Right hindlimb (tissue), 1 donor: ENCODE measurements at places on chromosomes 4 and X.

- DNase-seq, result peak; percentile 25
Observed at GRCh38 chrX:16711893-16712547, 449 bp downstream of the CTPS2 start.

GRCh38 chr4:182236186-182236585 is 7.0 kb upstream of the TENM3 start:
- DNase-seq, result no peak

- no peak for DNase-seq
Observed at GRCh38 chr4:128444544-128445302, 157.1 kb upstream of the PGRMC2 start.

GRCh38 chr4:139528377-139529005 is 27.5 kb downstream of the SETD7 start:
- peak; percentile 78 for DNase-seq

- DNase-seq, result no peak
Observed at GRCh38 chrX:25941087-25941486, 197.1 kb upstream of the MAGEB18 start.

- no peak for DNase-seq
Observed at GRCh38 chr4:73593631-73594241, 26.5 kb downstream of the RASSF6 start.

DNA sequence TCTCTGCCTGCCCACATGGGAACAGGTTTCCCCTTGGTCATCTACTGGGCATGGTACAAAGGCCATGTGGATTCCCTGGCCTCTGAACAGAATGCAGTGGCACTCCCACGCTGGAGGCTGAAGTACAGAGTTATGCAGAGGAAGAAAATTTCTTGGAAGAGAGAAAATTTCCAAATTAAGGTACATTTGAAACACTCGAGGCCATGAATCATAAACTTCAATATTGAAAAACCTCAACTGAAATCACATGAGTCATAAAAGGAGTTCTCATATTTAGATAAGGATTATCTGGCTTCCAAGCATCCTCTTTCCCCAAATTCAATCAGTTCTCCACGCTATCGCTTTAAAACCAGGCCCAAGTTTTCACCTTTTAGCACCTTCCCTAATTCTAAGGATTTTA is 28.1 kb upstream of the TXK start:
- DNase-seq, result no peak

DNA sequence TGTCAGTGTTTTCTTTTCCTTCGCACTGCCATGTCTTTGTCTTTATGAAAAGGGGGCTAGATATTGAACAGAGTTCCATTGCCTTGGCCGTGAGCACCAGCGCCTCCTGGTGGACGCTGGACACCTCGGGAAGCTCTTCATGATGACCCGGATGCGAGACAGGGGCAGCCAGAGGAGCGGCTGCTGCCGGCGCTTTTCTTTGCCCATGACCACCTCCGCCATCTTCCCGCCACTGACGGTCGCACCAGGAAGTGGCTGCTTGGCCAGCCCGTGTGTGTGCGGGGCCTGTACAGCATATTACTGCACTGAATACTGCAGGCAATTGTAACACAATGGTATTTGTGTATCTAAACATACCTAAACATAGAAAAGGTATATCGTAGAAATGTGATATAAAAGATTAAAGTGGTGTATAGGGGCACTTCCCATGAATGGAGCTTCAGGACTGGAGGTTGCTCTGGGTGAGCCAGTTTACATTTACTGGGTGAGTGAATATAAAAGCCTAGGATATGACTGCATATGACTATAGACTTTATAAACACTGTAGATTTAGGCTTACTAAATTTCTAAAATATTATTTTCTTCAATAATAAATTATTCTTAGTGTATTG is 15.8 kb upstream of the GRIA2 start:
- no peak for DNase-seq

DNA sequence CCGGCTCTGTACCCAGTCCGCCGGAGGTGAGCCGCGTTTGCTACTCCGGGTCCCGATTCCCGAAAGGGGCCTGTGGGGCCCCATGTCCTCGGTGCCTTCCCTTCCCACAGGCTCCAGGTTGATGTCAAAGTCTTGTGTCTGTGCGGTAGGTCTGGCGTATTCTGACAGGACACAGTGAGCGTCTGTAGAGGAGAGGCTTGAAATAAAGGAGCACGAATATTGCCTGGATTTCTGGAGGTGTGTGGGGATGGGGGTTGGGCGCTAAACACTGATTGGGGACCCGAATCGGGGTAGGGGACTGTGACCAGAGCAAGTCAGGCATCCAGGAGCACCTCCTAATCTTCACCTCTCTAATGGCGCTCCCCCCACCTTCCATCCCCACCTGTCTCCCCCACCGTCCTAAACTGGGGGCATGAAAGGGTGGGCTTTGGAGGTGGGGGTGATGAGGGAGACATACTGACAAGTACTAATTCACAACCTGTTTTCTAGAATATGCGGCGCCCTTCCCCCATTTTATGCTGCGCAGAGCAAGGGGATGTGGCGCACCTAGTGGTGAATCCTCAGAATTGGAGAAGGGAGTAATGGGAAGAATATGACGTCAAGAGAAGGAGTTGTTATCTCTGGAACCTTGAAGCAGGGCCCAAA is 855 bp downstream of the GPRASP2 start:
- peak; percentile 80 for DNase-seq

DNA sequence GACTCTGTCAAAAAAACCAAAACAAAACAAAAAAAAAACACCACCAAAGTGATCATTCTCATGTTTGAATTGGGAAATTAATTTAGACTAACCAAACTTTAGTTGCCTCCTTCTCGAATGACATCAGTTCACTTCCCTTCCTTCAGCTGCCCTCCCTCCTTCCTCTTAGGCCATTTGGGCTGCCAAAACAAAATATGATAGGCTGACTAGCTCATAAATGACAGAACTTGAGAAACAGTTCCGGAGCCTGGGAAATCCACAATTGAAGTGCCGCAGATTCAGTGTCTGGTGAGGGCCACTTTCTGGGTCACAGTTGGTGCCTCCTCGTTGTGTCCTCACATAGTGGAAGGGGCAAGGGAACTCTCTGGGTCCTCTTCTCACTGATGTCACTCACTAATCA is 16.1 kb upstream of the WAS start:
- DNase-seq, result no peak

DNA sequence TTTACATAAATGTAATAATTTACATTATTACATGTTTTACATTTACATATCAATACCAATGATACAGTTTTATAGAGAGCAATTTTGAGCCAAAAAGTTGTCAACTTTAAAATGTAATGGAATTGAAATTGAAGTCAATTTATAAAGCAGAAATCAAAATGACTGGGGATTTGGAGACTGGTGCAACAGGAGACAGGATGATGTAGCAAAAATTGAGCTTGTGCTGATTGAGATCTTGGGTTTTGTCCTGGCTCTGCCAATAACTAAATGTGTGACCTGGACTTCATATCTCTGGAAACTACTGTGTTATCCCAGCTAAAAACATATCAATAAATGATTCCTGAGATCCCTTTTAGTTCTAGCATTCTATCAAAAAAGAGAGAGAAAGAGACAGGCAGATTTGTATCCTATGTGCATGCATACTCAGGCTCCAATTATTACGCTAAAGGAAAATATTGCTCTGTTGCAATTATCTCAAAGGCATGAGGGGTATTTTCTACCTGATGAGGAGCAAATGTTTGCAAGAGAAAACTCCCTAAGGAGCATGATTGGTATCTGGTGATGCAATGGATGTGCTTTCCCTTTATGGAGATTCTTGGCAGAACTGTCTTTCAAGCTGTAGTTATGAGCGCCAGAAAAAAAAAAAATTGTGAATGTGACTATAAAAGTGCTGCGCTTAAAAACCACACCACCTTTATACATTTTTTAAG is 14.7 kb downstream of the EXOC1L start:
- no peak for DNase-seq

DNA sequence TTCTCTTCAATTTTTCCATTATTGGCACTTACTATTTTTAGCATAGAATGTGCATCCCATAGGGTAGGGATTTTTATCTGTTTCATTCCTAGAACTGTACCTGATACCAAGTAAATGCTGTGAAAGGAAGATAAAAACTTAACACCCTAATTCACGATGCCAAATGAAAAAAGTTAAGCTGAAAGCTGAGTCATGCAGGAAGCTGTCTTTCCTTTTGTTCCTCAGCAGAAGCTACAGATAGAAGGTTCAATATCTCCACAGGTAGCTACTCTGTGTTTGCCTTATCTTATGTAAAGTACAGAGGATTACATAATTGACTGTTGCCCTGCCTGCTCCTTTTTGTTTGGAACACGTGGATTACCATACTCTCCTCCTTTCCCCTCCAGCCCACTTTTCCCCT is 77.0 kb downstream of the LRP2BP start:
- DNase-seq, result no peak

DNA sequence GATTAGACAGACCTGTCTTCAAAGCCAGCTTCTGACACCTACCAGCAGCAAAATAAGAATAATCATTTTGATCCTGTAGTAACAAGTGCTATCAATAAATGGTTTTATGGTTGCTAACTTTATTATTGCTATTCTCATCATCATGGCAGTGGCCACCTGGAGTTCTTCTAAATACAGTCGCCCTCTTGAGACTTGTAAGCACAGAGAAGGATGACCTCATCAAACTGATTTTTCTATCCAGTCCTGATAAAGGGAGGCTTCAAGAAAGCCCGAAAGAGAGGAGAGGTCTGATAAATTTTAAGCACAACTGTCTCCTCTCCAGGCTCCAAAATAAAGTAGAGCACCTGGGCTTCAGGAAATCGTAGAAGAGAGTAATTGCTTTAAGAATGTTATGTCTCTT is 286.4 kb downstream of the USP46 start:
- DNase-seq, result no peak

DNA sequence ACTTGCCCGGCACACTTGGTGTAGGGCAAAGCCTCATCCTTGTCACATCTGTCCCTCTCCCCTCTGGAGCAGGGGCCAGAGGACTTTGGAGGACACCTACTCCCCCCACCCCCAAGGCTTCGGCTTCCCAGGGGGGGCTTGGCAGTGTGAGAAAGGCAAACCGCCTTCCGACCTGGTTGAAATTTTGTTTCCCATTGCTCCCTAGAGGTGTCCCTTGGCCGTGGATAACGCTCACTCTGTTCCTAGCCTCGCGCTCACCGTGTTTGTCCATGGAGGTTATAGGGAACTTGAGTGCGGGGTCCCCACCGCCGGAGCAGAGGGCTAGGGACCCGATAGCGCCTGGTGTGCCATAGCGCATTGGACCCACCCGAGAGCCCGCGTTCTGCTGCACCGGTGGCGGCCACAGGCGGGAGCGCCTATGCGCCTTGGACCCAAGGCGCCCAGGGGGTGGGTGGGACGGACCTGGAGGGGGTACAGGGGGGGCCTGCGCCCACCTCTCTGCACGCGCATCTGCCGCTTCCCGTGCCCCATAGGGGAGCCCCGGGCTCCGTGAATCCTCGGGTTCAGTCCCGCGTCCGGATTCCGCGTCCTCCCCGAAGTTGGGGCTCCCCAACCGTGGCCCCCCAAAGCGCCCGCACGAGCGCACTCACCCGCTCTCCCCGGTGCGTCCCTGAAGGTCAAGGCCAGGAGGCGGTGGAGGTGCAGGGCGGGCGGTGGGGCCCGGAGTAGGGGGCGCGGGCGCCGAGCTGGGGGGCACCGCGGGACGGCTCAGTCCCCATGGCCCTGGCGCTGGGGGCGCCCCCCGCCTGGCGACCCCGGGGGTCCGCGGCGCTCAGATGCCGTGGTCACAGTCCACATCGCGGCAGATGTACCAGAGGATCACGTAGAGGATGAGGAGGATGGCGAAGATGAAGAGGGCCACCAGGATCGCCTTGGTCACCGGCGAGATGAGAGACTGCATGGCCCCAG is 82.7 kb upstream of the DHRSX start:
- DNase-seq, result no peak
